ENCODE measurements at places on chromosomes 5 and 9.

DNA sequence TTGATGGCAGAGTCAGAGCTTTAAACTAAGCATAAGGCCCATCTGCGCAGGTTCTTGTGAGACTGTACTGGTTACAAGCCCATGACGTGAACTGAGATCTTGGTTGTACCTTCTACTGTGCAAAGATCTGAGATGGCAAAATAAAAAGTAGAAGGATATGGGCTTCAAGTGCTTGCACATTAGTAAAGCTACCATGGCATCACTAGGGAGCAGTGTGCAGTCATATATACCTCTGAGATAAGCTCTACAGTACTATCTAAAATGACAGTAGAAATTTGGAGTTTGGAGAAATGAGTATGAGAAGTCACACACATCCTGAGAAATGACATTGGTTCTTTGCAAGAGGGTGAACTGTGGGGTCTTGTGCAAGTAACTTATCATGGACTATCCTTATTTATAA lies 408.2 kb upstream of the PRR16 start:
- no peak for DNase-seq

GRCh38 chr9:93532141-93532540 lies 44.2 kb upstream of the PHF2 start:
- no peak for DNase-seq

DNA sequence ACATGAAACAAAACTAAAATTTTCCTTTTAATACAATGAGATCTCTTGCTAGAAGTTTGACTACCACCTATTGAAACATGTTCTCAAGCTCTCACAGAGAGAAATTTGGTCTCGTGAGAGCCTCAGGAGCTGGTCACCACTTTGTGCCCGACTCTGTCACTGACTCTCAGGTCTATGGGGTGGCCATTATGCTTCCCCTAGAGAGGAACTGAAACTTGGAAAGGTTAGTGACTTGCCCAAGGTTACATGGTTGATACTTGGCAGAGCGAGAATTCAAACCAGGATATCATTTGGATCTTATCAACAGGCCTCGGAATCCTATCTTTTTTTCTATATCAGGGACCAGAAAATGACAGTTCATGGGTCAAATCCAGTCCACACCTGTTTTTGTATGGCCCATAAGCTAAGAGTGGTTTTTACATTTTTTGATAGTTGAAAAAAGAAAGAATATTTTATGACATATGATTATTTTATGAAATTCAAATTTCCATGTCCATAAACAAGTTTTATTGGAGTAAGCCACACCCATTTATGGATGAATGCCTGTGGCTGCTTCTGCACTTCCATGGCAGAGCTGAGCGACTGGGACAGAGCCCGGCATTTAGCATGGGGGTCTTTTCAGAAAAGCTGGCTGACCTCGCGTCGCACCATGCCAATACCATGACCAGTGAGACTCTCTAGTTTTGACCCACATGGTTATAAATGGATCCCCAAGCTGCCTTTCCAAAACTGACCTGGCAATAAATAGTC lies 44.8 kb upstream of the EQTN start:
- DNase-seq: no peak

DNA sequence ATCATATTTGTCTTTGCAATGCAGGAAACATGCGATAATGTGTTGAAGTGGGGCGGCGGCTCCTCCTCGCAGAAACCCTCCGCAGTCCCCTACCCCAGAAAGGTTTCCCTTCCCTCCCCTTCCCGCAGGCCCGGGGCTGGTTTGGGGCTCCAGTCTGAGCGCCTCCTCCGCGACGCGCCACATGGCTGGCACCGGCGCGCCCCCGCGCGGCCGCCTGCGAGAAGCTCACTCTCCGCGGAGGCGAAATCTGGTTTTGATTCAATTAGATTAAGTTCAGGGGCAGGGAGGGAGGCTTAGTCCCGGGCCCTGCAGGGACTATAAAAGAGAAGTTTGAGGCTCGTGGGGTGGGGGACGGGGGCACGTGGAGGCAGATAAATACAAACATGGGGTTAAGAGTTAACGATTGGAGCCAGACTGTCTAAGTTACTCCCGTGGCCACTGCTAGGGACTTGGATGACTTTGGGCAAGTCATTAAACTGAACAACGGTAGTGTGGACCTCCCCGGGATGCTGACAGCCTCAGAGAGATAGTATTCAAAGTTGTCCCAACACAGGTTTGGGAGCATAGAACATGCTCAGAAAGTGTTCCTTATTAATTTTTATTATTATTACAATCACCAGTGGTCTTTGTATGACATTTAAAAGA lies 69.4 kb downstream of the MSX2 start:
- peak; percentile 74 for DNase-seq

GRCh38 chr5:135555530-135555929 lies 19.8 kb upstream of the NEUROG1 start:
- no peak for DNase-seq

All from sigmoid colon (tissue), 7 donors.